Right renal pelvis (tissue), 4 donors: ENCODE measurements at places on chromosomes 13 and 19.

DNA sequence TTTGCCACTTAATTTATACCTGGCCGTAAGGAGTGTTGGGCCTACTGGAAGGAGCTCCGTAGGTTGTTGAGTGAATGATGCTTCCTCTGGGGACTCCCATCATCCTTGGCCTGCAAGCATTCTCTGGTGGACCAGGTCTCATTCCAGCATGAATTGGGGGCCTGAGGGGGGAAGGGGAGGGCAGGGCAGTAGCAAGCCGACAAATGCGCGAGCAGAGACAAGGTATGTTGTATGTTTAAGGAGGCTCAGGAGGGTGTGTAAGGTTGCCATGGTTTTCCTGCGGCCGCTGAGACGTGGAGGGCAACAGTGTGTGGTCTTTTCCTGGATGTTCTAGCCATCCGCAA lies 749 bp downstream of the ZNF264 start:
- no peak for DNase-seq

DNA sequence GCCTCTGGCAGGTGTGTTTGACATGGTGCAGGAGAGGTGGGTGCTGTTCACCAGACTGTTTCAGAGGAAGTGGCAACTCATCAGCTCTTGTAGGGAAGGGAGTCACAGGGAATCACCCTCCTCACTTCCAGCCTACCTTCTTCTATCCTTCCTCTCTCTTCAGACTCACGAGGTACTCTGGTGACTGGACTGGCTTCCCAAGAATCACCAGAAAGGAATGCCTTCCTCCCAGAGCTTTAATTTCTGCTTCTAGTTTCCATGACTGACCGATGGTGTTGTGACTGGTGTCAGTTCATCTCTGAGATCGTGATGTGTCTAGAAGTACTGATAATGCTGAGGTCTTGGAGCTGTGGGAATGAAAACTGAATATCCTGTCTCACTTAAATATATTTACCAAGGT lies 247.3 kb downstream of the KCTD12 start:
- DNase-seq = no peak

DNA sequence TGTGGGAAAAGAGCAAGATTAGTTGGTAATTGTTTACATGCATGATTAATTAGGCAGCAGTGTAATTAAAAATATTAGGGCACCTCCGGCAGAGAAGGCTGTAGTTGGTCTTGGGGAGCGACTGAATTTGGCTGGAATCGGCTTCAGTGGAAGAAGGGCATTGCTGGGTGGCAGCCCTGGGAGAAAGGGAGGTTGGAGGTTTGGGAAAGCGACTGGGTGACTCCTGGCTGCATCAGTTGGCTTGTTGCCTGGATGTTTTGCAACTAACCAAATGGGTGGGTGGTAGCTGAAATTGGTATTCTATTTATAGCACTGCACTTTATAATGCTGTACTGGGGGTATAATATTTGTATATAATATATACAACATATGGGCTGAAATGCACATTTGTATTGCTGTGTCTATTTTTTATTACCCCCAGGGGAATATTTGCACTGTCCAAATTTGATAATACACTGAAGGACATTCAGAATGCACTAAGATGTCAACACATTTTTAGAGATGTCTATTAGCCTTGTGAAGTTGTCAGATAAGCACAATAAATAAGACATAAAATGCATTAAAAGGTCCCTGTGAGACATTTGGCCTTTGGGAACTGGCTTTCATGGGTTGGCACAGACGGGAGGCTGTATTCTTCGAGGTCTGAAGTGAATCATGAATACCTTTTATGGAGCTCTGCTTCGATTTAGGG lies 1.7 kb downstream of the B3GLCT start:
- no peak for DNase-seq

GRCh38 chr19:20423381-20424197 lies 142.0 kb downstream of the ZNF737 start:
- DNase-seq = peak; percentile 60

DNA sequence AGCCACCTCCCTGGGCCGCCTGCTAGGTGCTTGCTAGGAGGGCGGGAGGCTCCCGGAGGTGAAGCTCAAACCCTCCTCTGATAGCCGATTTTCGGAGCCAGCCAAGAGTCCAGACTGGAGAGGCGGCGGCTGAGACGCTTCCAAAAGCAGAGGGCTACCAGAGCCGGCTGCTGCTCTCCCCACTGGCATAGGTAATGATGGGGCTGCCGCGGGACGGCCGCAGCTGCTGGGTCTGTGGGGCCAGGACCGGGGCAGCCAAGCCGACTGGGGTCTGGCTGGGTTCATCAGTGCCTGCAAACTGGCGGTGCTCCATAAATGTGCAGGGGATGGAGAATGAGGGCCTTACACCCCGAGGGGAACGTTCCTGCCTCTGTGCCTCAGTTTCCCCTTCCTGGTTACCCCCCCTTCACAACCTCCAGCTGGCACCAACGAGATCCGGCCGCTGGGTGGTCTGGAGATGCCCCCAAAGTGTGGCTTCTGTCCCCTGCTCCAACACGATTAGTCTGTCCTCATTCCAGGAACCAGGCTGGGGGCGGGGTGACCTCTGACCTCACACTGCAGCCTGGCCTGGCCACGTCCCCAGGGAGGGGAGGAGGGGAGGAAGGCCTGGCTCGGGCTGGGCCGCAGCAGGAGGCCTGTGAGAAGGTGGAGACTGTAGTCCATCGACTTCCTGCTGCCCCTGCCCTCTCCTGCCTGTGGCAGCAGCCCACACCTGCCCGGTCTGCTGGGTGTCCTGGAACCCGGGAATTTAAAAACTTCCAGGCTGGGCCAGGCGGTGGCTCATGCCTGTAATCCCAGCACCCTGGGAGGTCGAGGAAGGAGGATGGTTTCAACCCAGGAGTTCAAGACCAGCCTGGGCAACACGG lies 3.8 kb upstream of the WDR18 start:
- DNase-seq = no peak

- no peak for DNase-seq
Observed at GRCh38 chr13:58979851-58980250, 1183.9 kb downstream of the DIAPH3 start.

- DNase-seq = no peak
Observed at GRCh38 chr19:39438270-39438934, 2.7 kb upstream of the RPS16 start.

DNA sequence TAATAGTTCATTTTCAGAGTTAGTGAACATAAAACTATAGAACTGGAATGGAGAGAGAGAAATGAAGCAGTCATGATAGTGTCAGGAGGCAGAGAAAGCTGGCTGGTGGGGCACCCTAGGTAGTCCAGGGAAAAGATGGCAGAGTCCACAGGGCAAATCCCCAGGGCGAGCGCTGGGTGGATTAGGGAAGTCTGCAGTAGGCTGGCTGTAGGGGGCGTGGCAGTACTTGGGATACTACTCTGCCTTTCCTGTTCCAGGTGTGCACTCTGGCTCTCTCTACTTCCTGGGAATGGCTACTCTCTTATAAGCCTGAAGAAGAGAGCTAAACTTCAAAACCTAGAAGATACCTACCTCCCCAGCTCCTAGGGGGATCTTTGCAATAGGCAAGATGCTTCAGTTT lies 232.9 kb upstream of the SLC10A2 start:
- DNase-seq = no peak

GRCh38 chr13:114112231-114112825 lies 20.1 kb downstream of the RASA3 start:
- DNase-seq = no peak

- DNase-seq = no peak
Observed at GRCh38 chr13:110559986-110560385, 1.5 kb downstream of the RAB20 start.

DNA sequence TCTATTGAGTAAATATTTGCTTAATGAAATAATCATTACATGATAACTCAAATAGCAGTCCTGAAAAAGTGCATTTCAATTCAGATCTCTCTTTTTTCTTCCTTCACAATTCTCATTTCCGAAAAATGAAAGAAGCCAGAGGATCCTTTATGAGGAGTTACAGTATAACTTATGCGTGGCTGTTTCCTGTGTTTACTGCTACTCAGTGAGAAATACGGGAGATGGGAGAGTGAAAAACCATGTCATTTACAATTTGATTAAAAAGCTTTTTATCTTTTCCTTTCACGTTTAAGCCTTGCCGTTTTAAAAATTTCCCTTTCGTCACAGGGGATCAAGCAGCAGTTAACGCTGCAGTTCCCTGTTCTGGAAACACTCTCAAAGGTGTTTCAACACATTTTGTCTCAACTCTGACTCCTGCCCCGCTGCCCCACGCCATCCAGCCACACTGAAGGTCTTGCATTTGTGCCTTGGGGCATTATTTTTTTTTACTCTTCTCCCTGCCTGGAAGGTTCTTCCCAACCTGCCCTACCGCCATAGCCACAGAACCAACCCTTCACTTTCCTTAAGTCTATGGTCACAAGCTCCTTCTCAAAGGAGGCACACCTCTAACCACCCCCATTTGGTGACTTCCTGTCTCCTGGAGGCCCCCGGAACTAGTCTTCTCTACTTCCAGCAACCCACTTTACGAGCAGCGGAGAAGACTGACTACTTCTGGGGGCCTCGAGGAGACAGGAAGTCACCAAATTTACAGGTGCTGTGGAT lies 17.0 kb downstream of the KL start:
- no peak for DNase-seq

DNA sequence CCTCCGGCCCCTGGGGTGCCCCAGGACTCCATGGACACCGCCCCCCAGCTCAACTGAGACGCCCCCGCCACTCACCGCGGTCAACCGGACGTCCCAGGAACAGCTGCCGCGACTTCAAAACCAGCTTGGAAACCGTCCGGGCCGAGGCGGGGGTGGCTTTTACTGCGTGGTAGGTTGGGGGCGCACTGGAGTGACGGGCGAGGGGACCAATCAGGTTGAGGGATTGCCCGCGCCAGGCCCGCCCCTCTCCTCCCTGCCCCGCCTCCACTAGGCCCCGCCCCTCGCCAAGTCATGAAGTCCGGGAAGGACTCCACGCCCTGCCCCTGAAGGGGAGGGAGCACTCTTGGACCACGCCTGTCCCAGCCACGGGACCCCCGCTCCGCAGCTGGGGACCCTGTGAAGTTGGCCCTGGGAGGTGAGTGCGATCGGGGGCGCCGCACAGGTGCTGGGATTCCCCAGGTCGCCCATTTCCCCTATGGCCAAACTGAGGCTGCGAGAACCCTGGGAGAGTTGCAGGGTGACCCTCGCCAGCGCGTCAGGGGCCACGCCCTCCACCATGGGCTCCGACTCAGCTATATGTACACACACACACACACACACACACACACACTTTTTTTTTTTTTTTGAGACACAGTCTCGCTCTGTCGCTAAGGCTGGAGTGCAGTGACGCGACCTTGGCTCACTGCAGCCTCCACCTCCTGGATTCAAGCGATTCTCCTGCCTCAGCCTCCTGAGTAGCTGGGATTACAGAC lies at the start of gene PLIN3:
PLIN3 (minus strand) TSS at position 134 of the 752 bp plus-strand sequence. CDS start 6,273 bp downstream, outside the sequence.
- DNase-seq = peak; percentile 92

- no peak for DNase-seq
Observed at GRCh38 chr13:90675129-90675528, 672.4 kb upstream of the MIR17HG start.

DNA sequence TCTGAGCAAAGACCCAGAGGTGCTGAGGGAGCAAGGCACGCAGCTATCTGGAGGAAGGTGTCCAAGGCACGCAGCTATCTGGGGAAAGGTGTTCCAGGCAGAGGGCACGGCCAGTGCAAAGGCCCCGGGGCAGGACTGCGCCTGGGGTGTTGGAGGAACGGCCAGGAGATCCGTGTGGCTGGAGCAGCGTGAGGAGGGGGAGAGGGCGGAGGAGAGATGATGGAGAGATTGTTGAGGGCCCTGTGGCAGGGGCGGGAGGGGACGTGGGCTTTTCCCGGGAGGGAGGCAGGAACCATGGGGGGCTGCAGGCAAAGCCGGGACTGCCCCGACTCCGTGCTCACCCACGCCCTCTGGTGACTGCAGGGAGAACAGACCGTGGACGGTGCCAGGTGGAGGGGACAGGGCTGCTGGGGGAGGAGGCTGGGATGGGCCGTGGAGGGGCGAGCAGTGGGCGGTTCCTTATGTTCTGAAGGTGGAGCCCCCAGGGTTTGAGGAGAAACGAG lies 13.3 kb upstream of the MISP start:
- DNase-seq = no peak

- DNase-seq = no peak
Observed at GRCh38 chr13:74200081-74200480, 65.9 kb upstream of the KLF12 start.

GRCh38 chr13:46983881-46984280 lies 87.0 kb upstream of the HTR2A start:
- DNase-seq = no peak

- DNase-seq = no peak
Observed at GRCh38 chr19:14554382-14554812, 17.5 kb downstream of the NDUFB7 start.

GRCh38 chr19:5396963-5397362 lies 56.4 kb upstream of the PTPRS start:
- no peak for DNase-seq

GRCh38 chr13:31331068-31331467 lies 131.3 kb downstream of the B3GLCT start:
- DNase-seq = no peak

- no peak for DNase-seq
Observed at GRCh38 chr13:26787961-26788360, 27.4 kb upstream of the GPR12 start.

DNA sequence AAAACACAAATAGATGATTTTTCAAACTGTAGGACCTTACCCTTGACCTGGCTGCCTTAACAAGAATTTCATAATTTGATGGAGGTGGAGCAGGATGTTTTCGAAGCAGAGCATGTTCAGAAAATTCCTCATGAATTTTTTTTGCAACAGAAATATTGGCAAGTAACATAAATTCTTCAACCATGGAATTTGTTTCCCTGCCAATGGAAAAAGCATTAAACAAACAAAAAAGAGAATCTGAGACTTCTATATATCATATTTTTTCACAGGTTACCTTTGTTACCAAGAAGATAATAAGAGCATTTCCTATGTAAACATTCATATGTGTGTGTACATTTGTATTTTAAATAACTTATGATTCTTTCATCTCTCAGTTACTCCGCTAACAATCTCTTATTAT lies 18.3 kb downstream of the DIS3 start:
- no peak for DNase-seq

DNA sequence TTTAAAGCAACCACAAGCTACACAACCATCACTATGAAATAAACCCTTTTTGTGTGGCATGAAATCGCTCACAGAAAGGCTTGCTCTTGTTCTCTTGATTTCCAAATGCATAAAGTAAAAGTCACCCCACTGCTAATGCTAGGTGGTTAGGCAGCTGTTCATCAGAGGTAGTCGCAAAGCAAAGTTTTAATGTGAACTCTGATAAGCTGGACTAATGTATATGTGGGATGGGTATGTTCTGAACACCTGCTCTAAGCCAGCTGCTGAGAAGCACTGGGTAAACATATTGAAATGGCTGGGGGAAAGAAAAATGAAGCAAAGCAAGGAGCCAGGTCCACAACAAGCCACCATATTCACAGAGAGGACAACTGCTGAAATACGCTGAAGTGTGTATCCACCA lies 142.3 kb downstream of the KLF12 start:
- DNase-seq = no peak

DNA sequence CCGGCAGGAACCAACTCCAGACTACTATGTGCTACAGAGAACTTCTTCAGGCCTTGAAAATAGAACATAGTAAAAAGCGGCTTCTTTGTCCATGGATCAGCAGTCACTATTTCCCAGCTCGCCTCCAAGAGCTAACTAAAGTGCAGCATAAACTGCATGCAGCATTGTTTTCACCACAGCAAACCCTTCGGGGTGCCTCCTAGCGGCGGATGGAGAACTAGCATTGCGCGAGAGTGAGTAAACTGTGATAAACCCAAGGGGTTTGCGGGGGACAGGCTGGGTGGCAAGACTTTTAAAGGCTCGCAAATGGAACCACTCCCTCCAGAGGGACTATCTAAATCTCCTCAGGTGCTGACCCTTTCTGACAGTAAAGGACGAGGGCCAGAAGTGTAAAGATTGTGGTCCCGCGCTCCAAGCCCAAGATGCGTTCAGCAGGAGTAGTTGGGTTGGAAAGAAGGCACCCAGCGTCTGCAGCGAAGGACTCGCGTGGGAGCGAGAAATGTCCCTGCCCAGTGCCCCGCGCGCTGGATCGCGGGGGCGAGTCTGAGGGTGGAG lies 21.5 kb upstream of the SGCG start:
- DNase-seq = no peak
